Germinal center (tissue), 1 donor: ENCODE measurements at places on chromosomes 3 and 15.
A peak's percentile ranks its signal among the peaks of the same experiment; 100 is the strongest.

DNA sequence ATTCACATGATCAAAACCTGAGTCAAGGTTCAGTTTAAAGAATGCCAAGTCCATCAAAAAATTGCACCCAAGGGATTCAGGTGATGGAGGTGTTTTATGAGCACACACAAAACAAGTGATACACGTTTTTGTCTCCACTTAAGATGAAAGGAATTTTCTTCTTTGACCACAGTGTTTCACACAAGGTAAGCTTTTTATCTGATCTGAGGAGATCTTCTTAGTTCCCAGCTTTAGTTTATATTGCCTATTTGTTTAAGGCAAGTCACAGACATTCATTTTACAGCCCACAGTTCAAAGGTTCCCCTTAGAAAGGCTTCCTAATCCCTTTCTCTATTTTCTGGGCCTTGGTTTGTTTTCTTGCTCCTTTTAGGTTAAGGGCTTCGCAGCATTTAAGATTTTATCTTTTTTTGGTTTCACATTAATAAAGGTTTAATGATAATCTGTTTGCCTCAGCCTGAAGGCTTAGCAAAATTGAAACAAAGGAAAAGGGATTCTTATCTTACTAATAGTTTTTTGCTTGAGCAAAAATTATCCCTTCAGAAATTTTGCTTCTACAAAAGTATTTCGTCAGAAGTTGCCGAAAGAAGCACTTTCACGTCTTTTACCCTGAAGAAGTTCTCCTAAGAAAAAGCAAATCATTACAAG, 420.5 kb upstream of the NAALADL2 start:
- DNase-seq, result no peak

- DNase-seq, result no peak
These were observed 17.7 kb downstream of the RPL22L1 start for GRCh38 chr3:170852324-170852723.

DNA sequence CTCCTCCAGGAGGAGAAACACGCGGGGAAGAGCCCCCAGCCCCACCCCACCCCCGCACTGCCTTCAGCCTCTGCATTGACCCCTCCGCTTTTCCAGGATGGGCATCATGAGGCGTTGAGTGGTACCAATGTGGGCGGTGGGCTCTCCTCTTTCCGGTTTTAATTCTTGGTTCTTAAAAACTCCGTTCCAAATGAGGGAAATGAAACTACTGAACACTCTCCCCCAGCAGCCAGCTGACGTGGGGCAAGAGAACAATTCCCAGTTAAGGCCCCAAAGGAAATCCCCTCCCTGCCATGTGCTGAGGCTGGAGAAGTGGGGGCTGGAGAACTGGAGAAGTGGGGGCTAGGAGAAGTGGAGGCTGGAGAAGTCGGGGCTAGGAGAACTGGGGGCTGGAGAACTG, 5.3 kb upstream of the NRROS start:
- DNase-seq, result peak; percentile 64

DNA sequence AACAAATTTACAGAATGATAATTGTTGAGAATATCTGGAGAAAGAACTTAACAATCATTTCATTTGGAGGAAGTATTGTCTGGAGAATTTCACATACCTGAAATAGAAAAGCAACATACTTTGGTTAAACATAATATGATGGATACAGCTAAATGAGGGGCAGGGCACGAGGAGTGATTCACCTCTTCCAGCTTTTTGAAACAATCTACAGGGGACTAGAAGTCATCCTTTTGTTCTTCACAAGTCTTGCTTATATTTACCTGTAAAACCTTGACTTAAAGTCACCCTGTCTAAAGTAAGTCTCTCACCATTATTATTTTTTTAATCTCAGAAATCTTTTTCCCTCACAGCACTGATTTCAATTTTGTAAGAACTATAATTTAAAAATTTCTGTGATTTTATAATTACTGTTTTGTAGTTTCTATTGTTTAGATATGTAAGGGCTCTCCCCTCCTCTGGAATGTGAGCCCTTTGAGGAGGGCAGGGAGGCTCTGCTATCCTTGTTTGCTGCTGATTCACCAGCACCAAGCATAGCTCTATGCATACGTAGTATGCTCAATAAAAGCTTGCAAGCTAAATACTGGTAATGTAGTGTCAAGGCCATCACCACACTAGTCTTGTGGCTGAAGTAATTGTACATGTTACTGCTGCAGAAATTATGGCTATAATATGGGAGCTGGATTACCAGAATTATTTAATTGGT, 193.9 kb upstream of the THRB start:
- DNase-seq, result no peak
